ENCODE measurements at places on chromosomes 6 and 20.

GRCh38 chr20:48805286-48805685, 22.5 kb downstream of the PREX1 start:
- no peak for DNase-seq

DNA sequence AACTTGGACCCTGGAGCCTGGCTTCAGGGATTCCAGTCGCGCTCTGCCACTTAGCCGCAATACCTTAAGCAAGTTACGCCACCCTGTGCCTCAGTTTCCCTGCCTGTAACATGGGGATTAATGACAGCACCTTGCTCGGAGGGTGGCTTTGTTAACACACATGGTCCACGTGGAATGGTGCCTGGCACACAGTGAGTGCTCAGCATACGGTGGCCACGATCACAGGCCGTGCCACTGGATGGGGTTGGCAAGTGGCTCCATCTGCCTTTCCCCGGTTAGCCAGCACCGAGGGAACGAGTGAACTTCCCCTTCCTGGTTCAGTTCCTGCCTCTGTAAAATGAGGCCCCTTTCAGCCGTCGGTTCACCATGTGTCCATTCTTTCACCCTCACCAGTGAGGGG, 17.2 kb downstream of the C6orf132 start:
- no peak for DNase-seq

- DNase-seq = no peak
Measured at GRCh38 chr6:110359556-110359955, 1.4 kb upstream of the METTL24 start.

GRCh38 chr6:153167061-153167891, 36.2 kb upstream of the RGS17 start:
- no peak for DNase-seq

GRCh38 chr20:32449057-32449889, 91.1 kb downstream of the ASXL1 start:
- DNase-seq = no peak

DNA sequence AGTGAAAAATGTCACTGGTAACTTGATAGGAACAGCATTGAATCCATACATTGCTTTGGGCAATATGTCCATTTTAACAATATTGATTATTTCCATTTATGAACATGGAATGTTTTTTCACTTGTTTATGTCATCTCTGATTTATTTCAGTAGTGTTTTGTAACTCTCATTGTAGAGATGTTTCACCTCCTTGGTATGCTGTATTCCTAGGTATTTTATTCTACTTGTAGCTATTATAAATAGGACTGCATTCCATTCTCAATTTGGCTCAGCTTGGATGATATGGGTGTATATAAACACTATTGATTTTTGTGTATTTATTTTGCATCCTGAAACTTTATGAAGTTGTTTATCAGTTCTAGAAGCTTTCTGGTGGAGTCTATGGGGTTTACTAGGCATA, 730.3 kb downstream of the DOK5 start:
- DNase-seq = no peak

GRCh38 chr20:55760586-55760985, 244.7 kb downstream of the CBLN4 start:
- DNase-seq = no peak

- no peak for DNase-seq
Measured at GRCh38 chr6:55668591-55668990, 89.6 kb upstream of the HMGCLL1 start.

DNA sequence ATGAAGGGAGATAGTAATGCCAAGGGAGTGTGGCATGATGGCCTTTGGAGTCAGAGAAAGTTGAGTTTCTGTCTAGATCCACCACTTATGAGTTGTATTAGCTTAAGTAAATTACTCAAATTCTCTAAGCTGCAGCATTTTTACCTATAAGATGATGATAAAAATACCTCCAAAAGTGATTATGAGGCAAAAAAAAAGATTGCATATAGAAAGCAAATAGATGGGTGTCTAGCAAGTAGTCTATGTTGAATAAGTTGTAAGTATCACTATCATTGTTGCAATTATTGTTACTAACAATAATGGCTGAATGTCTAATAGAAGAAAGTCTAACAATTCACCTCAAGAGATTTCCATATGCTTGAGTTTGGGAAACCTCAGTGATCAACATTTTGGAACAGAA, 959.2 kb upstream of the GJE1 start:
- no peak for DNase-seq

- DNase-seq = no peak
Measured at GRCh38 chr20:58993332-58994248, 12.5 kb downstream of the NELFCD start.

GRCh38 chr6:129130959-129131681, 248.2 kb downstream of the LAMA2 start:
- no peak for DNase-seq

DNA sequence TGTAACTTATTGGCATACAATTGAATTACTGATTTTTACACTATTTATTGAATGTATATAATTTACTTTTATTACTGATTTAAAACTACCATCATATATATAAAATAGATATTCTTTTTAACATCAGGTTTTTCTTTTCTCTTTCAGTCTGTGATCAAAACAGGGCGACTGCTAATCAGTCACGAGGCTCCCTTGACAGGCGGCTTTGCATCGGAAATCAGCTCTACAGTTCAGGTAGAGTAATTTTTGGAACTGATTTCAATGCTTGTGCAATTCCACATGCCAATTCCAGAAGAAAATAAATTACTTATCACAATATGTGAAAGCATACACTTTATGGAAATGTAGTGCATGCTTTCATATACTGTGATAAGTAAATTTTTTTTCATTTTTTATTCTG, 166.5 kb downstream of the BCKDHB start:
- DNase-seq = no peak

GRCh38 chr20:7147220-7147601, 379.7 kb downstream of the BMP2 start:
- no peak for DNase-seq

DNA sequence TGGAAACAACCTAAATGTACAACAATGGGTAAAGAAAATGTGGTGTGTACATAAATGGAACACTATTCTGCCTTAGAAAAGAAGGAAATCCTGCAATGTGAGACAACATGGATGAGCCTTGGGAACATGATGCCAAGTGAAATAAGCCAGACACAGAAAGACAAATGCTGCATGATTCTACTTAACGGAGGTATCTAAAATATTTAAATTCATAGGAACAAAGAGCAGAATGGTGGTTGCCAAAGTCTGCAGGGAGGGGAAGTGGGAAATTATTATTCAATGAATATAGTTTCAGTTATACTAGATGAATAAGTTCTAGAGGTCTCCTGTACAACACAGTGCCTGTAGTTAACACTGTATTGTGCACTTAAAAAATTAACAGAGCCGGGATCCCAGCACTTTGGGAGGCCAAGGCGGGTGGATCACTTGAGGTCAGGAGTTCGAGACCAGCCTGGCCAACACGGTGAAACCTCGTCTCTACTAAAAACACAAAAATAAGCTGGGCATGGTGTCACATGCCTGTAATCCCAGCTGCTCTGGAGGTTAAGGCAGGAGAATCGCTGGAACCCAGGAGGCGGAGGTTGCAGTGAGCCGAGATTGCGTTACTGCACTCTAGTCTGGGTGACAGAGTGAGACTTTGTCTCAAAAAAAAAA, 71.4 kb upstream of the SNX9 start:
- no peak for DNase-seq

DNA sequence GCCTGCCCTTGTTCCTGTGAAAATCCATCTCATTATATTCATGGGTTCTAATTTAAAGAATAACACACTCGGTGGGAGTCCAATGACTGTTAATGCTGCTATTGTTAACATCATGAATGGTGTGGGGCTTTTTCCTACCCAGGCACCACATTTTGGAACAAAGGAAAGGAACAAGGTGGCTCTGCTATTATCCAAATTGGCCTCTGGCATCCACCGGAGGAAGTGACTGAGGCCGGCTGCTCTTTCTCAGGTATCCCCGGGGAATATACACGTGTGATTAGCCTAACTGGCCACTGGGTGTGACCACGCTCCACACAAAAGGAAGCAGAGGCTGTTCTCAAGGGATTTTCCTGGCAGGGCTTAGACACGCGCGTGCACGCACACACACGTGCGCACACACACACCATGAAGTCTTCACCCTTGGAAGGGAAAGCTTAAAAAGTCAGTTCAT, 601.2 kb upstream of the ARID1B start:
- no peak for DNase-seq

DNA sequence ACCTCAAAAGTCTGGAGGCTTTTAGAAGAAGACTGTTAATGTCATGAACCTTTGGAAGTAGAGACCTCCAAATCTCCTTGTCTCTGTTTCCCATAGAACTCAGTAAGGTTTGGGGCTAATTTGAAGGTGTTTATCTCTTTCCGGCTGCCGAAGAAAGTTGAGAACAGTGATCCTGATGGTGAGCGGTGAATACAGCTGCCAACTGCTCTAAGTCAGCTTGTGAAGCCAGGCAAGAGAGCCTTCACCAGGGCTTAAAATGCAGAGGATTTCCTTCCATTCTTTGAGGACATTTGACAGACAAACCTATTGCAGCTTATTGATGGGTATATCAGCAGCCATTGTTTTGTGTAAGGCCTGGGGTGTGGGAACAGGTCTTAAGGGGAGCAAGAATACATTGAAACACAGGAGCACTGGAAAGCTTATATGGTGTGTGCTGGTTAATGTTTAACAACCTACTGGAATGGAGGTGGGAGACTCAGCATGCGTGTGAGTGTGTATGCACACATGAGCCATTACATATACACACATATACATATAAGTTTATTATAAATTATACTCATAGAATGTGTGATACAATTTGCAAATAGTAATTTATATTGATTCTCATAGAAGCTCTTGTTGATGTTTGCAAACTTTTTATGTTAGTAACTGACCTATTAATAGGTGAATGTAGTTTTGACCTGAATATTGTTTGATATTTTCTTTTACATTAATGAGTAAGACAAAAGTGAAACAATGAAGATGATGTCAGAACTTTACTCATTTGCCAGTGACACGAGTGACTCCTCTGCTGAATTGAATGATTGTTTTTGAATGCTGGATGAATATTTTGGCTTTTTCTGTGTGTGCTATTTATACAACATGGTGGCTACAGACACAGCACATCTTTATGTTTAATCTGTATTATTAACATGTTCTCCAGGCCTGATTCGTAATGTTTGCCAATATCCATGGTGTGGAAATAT, 18.1 kb downstream of the PLEKHG1 start:
- no peak for DNase-seq

- no peak for DNase-seq
Measured at GRCh38 chr6:30042476-30042875, 18.6 kb upstream of the POLR1H start.

- no peak for DNase-seq
Measured at GRCh38 chr6:168528474-168529095, 87.6 kb downstream of the SMOC2 start.

GRCh38 chr20:43749734-43750294, 23.0 kb upstream of the GTSF1L start:
- peak; percentile 74 for DNase-seq

DNA sequence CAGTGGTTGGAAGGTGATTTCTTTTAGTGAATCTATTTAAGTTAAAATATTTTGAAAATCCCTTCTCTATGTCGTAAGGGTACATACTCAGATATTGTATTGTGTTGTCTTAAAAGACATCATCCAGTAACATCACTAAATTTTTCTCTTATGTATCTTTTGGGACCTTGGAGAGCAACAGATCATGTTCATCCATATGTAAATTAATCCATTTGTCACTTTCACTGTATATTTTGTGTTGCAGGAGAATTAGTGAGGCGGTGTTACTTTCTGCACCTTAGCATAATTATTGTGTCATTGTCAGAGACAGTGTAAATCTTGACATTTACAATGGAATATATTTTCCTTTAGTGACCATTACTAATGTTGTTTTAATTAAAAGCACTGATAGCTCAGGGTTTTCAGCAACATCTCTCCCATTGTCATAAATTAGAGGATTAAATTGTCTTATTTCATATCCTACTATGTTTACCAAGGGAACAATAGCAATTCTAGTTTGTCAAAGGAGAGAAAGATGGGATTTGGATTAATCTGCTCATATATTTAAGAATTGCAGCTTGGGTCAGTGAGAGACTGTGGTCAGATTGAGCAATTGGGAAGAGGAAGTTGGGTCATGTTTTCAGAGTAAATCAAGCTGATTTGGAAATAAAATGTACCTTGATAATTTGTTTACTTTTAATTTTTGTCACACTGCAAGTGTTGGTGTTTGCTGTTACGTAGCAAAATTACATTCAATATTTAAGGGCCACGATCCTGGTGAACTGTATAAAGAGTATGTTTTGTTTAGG, 22.7 kb downstream of the DOK5 start:
- no peak for DNase-seq

DNA sequence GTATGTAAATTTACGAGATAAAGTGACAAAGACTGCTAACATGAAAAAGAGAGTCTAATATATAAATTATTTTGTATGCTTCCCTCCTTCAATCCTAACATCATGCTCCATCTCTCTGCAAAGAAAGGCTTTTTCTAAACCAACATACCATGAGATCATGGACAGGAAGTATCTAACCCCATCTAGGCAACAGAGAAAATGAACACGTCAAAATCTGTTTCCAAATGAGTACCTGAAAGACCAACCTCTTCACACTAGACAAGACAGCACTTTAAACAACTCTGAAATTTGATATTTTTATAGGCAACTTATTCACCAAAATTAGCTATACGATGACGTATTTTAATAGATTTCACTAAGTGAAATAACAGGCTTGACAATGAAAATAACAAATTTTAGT, 54.6 kb downstream of the MAN1A1 start:
- DNase-seq = no peak

DNA sequence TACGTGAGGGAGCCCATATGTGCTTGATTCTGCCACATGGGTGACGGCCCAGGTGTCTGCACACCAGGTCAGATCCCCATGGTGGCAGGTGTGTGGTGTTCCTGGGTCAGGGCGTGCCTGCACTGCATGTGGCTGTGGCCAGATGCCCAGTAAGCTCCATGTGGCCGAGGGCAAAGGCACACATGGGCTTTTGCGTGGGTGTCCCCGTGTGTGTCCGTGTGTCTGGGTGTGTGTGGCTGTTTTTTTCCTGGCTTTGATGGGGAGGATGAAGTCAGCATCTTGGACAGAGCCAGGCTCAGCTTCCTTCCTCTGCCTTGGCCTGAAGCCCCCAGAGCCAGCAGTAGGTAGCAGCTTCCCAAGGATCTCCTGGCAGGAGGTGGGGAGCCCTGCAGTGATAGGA, 1.5 kb upstream of the TNXB start:
- DNase-seq = no peak

DNA sequence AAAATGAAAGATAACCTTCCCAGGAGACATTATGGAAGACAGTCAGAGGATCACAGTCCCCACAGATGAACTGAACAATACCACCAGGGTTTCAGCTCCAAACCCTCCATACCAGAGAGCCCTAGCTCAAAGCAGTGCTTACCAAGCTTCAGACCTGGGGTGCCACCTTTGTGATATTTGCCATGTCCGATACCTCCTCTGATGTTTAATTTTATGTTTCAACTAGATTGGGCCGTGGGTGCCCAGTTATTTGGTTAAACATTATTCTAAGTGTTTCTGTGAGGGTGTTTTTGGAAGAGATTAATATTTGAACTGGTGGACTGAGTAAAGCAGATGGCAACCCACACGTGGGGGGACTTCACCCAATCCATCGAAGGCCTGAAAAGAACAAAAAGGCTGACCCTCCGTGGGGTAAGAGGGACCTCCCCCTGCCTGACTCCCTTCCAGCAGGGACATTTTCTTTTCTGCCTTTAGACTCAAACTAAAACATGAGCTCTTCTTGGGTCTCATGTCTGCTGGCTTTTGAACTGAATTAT, 11.8 kb downstream of the SCML4 start:
- DNase-seq = no peak

- no peak for DNase-seq
Measured at GRCh38 chr6:63475707-63476106, 96.6 kb upstream of the LOC128125822 start.

- DNase-seq = peak; percentile 73
Measured at GRCh38 chr6:170553534-170554012, 466 bp upstream of the PSMB1 start.

All from amygdala (tissue), 56 donors.